ENCODE measurements at places on chromosomes 7 and 10.

DNA sequence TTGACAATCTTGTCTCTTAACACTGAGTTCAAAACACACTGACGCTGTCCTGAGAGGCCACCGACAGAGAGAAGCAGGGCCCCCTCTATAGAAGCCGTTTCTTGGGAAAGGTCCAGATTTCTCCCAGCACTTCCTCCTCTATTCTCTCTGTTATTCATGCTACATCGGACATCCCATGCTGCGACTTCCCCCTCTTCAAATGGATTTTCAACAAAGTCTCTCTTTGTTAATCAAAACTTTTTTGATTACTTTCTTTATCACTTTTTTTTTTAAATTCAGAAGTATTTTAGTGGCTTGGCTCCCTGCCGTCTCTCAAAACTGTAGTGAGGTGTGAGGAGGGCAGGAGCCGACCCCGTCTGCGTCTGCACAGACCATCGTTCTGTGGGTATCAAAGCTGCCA is 298.9 kb upstream of the PITRM1 start:
- no peak for DNase-seq

- no peak for DNase-seq
Observed at GRCh38 chr7:55306331-55306730, 58.8 kb upstream of the LANCL2 start.

DNA sequence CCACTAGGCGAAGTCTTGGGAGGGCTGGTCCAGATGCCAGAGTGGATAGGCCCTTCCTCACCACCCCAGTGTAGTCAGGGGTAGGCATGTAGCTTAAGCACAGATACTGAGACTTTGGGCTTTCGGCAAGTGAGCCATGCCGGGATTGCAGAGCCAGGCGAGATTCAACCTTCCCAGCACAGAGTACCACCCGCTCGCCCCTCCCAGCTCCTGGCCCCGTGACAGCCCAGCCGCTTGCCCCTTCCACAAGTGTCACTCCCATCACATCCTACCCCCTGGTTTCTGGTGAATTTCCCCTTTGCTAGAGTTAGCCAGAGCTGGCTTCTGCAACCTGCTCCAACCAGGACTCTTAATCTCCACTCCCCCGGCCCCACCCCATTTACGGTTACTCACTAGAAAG is 56.9 kb downstream of the ARHGAP22 start:
- DNase-seq, result no peak

GRCh38 chr7:81297317-81297716 is 378.5 kb upstream of the SEMA3C start:
- DNase-seq, result no peak

DNA sequence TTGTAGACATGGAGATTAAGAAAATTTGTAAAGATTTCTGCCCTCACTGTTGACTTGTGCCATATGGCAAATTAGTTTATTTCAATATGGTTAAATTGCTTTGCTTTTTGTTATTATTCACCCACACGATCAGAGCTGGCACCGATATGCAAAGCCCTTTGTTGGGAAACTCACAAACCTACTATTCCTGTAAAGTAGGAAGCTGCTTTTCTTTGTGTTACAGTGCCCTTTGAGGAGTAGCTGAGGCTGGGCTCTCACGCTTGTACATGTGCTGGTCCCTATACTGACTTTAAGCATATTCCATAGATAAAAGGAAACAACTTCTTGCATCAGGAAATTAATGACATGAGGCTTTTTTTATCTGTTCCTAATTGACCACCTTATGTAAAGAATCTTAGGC is 17.6 kb upstream of the AOAH start:
- DNase-seq, result no peak

GRCh38 chr7:95242266-95242665 is 82.1 kb downstream of the PON1 start:
- no peak for DNase-seq

GRCh38 chr10:102507521-102507920 is 3.7 kb downstream of the SUFU start:
- DNase-seq, result no peak

DNA sequence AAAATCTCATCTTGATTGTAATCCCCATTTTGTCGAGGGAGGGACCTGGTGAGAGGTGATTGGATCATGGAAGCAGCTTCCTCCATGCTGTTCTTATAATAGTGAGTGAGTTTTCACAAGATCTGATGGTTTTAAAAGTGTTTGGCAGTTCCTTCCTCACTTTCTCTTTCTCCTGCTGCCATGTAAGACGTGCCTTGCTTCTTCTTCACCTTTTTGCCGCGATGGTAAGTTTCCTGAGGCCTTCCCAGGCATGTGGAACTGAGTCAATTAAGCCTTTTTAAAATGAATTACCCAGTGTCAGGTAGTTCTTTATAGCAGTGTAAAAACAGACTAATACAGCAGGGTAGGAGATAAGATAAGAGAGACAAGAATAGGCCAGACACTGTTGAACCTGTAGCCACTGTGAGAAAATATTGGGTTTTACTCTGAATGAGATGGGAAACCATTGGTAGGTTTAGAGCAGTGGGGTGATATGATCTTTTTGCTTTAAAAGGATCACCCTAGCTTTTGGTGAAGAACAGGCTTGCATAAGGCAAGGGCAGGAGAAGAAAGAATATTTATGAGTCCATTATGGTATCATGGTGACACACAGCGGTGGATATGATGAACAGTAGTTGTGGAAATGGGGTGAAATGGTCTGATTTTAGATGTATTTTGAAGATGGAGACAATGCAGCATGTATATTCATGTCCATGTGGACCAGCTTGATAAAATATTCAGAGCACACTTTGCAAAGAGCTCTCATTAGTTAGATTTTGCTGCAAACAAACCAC is 11.5 kb downstream of the OR6B1 start:
- DNase-seq, result no peak

- no peak for DNase-seq
Observed at GRCh38 chr7:77944183-77945182, 145.9 kb downstream of the PHTF2 start.

DNA sequence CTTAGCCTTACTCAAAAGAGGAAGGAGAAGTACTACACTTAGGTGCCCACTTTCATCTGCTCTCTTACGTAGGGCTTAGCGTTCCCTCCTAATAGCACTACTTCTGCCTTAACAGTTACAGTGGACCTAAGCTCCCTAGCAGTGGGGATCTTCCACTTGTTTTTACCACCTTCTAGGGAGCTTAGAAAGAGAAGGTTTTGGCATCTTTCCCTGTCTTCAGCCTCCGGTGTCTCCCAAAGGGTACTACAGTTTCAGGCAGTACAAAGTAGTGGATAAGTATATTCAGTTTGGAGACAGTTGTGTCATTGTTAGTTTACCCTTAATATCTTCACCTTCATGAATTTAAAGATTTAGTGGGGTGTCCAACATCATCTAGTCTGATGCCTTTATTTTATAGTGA is 14.6 kb downstream of the CHRM2 start:
- no peak for DNase-seq

GRCh38 chr7:30348083-30348560 is 63.7 kb downstream of the ZNRF2 start:
- DNase-seq, result peak; percentile 66

- no peak for DNase-seq
Observed at GRCh38 chr10:18221123-18221522, 80.9 kb downstream of the CACNB2 start.

DNA sequence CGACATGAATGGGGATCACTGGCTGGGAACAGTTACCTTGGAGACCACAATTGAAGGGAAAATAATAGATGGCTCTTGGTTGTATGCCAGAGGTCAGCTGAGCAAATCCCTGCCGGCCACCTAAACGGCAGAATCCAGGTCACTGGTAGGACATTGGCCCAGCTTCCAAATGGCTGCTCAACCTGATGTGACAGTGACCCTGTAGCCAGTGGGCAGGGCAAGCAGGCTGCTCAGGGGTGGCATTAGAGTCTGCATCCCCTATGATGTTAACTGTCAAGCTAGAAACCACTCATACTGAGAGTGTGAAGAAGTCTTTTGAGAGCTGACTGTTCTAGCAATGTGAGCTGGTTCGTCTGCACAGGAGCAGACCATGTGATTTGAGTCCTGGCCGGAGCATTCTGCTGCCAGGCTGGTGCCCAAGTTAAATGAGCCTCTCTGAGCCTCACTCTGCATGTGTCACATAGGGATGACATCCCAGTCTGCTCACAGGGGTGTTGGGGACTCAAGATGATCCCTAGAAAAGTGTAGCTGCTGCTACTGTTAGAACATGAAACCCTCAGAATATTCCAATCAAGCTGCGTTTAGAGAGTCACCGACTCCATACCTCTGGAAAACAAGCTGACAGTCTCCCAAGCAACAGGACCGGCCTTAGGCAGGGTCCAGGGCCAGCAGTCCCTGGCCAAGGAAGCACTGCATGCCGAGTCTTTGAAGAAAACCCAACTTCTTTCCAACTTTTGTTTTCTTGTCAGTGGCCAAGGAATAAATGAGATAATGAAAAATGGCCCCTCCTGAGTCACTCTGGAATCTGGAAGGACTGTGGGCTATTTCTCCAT is 69.7 kb downstream of the VWA2 start:
- DNase-seq, result no peak

DNA sequence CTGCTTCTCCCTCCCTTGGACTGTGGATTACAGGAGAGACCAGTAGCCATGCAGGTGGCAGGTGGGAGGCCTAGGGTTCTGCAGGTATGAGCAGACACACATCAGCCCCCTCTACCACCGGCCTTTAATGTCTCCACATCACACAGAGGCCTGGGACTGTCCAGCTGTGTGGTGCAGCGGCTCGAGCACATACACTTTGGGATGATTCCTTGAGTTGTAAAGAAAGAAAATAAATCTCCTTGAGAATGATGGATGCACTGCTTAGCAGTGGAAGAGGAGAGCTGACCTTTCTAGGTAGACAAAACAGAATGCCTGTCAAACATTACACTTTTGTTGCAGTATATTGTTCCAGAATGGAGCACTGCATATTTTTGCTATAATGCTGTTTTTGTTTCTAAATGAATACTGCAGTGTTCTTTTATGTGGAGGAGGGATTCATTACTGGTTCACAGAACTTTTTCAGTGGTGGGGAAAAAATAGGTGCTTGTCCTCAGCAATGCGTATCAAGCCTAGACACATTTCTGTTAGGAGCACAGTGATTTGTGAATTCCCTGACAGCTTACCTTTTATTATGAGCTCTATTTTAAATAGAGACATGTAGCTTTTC is 66.0 kb downstream of the PTPRE start:
- DNase-seq, result no peak

DNA sequence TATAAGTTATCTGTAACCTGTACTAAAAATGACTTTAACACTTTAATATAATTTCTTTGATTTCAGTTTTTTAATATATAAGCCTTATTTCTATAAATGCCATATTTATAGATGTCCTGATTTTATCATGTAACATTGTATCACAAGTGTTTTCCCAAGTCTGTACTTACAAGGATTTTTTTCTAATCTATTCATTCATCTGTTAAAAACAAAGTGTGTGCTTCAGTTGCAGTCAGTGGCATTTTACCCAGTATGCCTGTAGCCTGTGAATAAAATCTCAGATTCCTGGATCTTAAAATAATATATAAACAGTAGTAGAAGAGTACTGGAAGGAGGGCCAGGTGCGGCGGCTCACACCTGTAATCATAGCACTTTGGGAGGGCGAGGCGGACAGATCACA is 17.4 kb downstream of the PRKRIP1 start:
- no peak for DNase-seq

DNA sequence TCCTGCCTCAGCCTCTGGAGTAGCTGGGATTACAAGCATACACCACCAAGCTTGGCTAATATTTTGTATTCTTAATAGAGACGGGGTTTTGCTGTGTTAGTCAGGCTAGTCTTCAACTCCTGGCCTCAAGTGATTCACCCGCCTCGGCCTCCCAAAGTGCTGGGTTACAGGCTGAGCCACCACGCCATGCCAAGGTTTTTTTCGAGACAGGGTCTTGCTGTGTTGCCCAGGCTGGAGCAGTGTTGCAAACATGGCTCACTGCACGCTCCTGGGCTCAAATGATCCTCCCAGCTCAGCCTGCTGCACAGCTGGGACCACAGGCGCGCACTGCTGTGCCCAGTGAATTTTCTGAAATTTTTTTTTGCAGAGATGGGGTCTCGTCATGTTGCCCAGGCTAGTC is 3.3 kb upstream of the SEC31B start:
- DNase-seq, result no peak

DNA sequence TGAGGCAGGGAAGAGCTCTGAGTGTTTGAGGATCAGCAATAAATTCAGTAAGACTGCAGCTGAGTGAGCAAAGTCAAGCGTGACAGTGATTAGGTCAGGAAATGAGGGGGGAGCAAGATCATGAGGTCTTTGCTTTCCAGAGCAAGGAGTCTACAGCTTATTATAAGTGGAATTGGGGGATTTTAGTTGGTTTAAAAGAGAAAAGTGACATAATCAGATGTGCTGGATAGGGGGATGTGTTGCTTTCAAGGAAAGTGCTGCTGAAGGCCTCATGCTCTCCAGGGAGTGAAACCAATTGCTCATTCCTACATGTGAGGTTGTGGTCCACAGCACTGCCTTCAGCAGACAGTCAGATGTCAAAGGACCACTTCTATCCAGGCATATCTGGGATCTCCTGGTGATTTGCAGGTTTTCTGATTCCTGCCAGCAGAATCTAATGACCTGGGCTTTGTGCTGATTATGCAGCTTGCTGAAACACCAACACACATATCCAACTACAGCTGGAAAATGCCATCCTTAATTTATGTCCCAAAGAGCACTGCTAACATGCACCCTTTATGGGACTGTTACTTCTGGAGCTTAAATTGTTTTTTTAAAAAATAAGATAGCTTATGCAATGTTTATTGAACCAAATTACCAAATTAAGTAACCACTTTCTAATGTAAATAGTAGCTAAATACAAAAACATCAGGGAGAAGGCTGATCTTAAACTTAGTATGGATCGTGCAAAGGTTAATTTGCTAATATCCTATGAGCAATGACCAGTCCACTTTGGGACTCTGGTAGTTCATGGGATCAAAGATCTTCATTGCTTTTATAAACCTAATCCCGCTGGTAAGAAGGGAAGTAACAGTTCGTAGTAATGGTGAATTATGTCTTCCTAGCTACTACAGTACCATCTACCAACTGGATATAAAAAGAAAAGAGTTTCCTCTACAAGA is 607.6 kb downstream of the KCNMA1 start:
- no peak for DNase-seq

DNA sequence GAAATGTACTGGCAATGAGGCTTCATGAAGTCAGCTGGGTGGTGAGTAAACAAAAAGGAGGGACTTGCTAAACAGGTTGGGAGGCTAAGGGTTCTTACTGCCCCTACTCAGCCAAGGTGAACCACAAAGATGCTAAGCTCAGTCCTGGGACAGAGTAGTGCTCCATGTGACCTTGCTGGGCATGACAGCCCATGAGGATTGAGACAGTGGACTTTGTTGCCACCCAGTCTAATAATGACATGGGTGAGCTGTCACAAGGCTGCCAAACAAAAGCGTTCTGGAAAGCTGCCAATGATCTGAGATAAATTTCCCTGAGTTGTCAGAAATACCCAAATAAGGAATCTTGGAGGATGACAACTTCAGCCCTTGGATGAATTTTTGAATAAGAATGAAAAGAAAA is 75.2 kb downstream of the CLEC2L start:
- no peak for DNase-seq

All from CD4-positive, alpha-beta T cell treated with Interleukin-6 for 4 hours (primary cell).